ENCODE measurements at places on chromosomes 7 and 10. TPM values are rescaled to one million over a fixed set of nuclear protein-coding genes. Genes with fewer than 3 reads are reported as not detected.

DNA sequence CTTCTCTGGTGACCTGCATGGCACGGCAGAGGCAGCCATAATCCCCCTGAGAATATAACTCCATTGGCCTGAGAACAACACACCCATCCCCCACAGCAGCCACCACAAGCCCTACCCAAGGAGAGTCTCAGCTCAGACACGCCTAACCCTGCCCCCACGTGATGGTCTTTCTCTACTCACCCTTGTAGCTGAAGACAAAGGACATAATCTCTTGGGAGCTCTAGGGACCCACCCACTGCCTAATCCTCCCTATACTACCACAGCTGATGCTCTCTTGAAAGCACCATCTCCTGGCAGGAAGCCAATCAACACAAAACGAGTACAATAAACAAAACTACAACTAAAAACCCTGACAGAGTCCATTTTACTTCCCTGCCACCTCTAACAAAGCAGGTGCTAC lies 30.7 kb upstream of the HPSE2 start:
- no peaks in the 10 kb centered on the region for H3K36me3 ChIP-seq
- H3K4me1 ChIP-seq = no peaks in the 10 kb centered on the region
- no peaks in the 10 kb centered on the region for H3K27me3 ChIP-seq
- no peak for DNase-seq

DNA sequence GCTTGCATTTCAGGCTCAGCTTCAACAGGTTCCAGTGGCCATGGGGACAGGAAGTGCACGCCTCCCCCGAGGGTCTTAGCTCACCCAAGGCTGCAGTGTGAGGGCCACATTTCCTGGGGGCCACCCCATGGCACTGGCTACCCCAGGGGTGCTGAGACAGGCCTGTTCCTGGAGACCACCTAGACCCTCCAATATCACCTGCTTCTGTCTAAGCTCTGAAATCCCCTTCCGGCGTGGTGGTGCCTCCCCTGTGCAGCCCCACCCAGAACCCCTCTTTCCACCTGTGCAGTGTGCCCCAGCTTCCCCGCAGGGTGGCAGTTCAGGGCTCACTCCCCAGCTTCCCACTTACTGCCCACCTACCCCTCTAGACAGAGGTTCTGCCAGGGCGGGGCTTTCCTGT lies 83.1 kb downstream of the ADARB2 start:
- no peaks in the 10 kb centered on the region for H3K4me1 ChIP-seq
- H3K36me3 ChIP-seq = no peaks in the 10 kb centered on the region
- no peak overlapping the region for H3K27ac ChIP-seq
- H3K4me3 ChIP-seq = no peak overlapping the region

- no peaks in the 10 kb centered on the region for H3K36me3 ChIP-seq
- no peak overlapping the region for H3K4me3 ChIP-seq
- DNase-seq = no peak
- no peak overlapping the region for H3K27ac ChIP-seq
- no peaks in the 10 kb centered on the region for H3K4me1 ChIP-seq
These were observed 137.4 kb upstream of the PPIF start for GRCh38 chr10:79209831-79210230.

- H3K27ac ChIP-seq = no peak within 1 kb of the TSS
- DNase-seq = no peak
- H3K27me3 ChIP-seq = peaks cover 75% of the 10 kb centered on the region
- H3K36me3 ChIP-seq = no peaks in the 10 kb centered on the region
These were observed at the start of gene CYP26A1 for GRCh38 chr10:93073539-93074146. Gene CYP26A1, plus strand, starts transcription at chr10:93073893. Its CDS starts 42 bp downstream, at chr10:93073935.

- DNase-seq = no peak
- H3K4me3 ChIP-seq = no peak overlapping the region
- H3K27me3 ChIP-seq = no peaks in the 10 kb centered on the region
These were observed 102.2 kb downstream of the GFRA1 start for GRCh38 chr10:116170815-116171250.

- no peaks in the 10 kb centered on the region for H3K27me3 ChIP-seq
- no peak for DNase-seq
- no peaks in the 10 kb centered on the region for H3K4me1 ChIP-seq
- H3K27ac ChIP-seq = no peak overlapping the region
- no peaks in the 10 kb centered on the region for H3K36me3 ChIP-seq
- no peak overlapping the region for H3K4me3 ChIP-seq
These were observed 310.0 kb downstream of the PPP1R3A start for GRCh38 chr7:113608782-113609181.

DNA sequence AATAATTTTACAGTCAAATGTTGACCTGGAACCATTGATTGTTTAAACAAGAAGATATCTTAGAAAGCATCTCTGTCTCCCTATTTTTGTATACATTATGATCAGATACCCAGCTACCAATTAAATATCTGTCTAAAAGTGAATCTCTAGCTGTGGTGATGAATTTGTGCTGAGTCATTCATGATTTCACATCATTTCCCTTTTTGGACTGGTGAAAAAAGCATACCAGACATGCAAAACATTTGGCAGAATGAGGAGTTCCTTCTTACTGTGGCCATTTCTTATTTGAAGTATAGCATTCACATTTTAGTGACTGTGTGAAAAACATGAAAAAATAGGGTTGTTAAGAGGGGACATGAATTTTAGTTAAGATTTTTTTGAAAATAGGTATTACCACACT lies 98.0 kb upstream of the GATA3 start:
- no peak overlapping the region for H3K4me3 ChIP-seq
- no peaks in the 10 kb centered on the region for H3K36me3 ChIP-seq
- no peaks in the 10 kb centered on the region for H3K27me3 ChIP-seq

DNA sequence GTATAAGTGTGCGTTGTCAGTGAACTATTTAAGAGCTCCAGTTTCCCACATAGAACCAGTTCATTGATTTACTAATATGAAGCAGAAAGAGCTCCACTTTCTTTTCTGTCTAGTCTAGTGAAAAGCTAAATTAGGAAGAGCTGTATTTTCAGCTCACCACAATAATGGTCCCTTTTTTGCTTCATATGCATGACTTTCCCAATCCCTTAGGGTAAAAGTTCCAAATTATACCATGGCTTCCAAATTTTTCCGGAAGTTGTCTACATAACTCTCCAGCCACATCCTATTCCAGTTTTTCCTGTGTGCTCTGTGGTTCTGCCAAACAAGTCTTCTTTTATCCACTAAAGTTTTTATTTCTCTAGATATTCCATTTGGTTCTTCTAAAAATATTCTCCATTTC lies 685.2 kb downstream of the REEP3 start:
- no peaks in the 10 kb centered on the region for H3K27me3 ChIP-seq
- no peak for DNase-seq
- H3K4me3 ChIP-seq = no peak overlapping the region
- no peak overlapping the region for H3K27ac ChIP-seq

Gene DPP6
- not detected for total RNA-seq

Gene BHLHA15
- total RNA-seq = 0.41 TPM

Gene ACSL5
- total RNA-seq = 39.7 TPM
